ENCODE measurements at places on chromosomes 1 and 21.

- no peak for DNase-seq
These were observed 49.8 kb upstream of the GADD45A start for GRCh38 chr1:67635055-67635809.

GRCh38 chr1:161869291-161869690, 103.2 kb downstream of the ATF6 start:
- DNase-seq: no peak

DNA sequence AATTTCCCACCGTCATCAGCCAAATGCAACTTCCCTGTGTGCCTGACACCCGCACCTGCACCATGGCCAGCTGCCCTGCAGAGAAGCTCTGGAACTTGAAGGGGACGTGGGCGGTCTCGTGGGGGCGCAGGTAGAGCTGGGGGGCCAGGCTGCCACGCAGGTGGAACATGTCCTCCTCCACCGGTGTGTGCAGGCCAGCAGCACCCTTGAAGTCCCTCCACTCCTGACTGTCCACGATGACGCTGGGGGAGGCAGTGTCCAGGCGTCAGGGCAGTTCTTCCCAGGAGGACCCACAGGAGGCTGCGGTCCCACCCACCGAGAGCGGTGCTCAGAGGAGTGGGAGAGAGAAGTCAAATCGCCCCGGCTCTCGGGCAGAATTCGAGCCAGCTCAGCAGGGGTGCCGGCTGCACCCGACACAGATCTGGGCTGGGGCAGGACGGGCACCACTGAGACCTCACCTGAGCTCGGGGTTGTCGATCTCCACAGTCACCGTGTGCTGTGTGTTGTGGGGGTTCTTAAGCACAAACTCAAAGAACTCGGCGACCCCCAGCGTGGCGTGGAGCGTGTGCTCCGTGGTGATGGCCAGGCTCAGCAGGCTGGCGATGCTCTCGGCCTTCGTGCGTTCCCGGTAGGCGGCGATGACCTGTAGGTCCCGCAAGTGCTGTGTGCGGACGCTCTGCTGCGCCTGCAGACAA, 117.7 kb downstream of the NPHP4 start:
- DNase-seq: no peak

- no peak for DNase-seq
These were observed 230.4 kb downstream of the OMA1 start for GRCh38 chr1:58316141-58316540.

DNA sequence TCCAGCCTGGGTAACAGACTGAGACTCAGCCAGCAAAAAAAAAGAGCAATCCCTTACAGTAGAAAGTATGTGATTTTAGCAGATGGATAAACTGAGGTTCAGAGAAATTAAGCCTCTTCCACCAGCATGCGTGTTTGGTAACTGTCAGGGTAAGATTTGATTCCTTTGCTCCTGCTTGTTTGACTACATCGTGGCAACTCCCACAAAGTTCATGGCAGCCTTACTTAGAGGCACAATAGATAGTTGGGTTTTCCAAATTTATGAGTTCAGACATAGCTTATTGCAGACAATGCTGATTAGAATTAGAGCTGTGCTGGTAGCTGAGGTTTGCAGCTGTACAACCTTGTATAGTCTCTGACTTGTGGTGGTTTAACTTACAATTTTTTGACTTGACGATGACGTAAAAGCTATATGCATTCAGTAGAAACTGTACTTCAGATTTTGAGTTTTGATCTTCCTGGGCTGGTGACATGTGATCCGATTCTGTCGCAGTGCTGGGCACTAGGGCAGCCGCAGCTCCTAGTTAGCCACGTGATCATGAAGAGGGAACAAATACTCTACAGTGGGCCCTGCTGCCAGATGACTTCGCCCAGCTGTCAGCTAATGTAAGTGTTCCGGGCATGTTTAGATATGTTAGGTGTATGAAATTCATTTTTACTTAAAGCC, 167.8 kb downstream of the DHRS3 start:
- DNase-seq: no peak

- DNase-seq: no peak
These were observed 478.5 kb upstream of the DEPDC1 start for GRCh38 chr1:68975212-68975933.
